T-helper 1 cell (primary cell): ENCODE measurements at places on chromosomes 5 and 9.

- DNase-seq: no peak
Observed at GRCh38 chr5:58902765-58903164, 319.9 kb downstream of the RAB3C start.

GRCh38 chr9:70405808-70406433 lies 8.5 kb downstream of the KLF9 start:
- no peak for DNase-seq

DNA sequence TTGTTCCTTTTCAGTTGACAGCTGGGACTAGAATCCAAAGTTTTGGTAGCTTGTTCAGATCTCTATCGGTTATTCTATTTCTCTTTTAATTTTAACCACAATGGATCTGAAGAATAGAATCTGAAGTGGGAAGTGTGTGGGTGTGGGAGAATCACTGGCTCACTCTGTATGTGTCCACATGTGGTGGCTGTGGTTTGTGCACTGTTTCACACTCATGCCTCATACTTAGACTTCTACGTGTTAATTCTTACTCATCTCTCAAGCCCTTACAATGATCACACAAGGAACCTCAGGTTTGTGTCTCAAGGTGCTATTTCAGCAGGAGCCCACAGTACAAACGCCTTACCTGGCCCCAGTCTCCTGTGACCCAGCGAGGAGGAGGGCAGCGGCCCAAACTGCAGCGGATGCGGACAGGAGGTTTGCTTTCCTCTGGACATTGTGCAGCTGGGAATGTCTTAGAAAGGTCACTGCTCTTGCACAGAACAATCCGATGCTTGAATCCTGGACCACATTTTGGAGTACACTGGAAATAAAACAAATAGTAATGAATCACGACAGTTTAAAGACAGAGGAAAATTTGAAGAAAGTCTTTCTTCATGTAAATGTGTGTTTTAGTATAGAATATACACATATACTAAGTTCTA lies 309.1 kb downstream of the ADAMTS6 start:
- DNase-seq: peak; percentile 17

GRCh38 chr9:36438536-36439236 lies 38.6 kb upstream of the RNF38 start:
- no peak for DNase-seq

- no peak for DNase-seq
Observed at GRCh38 chr5:10904862-10905432, 143.9 kb upstream of the DAP start.

DNA sequence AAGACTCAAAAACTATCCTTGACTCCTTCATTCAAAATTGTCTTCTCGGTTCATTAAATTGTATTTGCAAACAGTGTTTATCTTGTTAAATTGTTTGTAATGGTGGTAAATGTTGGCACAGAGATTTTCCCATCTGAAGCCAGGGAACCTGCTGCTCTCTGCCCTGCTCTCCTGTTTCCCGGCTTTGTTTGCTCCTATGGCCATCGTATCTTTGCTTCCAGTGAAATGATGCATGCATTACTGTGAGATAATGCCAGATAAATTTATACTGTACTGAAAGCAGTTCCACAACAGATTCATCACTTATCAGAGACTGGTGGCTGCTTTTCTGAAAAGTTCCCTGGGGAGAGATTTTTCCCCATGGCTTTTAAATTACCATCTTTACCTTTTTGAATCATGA lies 81.4 kb downstream of the CD180 start:
- DNase-seq: no peak

- no peak for DNase-seq
Observed at GRCh38 chr9:113682297-113682771, 193.8 kb upstream of the ZNF618 start.

DNA sequence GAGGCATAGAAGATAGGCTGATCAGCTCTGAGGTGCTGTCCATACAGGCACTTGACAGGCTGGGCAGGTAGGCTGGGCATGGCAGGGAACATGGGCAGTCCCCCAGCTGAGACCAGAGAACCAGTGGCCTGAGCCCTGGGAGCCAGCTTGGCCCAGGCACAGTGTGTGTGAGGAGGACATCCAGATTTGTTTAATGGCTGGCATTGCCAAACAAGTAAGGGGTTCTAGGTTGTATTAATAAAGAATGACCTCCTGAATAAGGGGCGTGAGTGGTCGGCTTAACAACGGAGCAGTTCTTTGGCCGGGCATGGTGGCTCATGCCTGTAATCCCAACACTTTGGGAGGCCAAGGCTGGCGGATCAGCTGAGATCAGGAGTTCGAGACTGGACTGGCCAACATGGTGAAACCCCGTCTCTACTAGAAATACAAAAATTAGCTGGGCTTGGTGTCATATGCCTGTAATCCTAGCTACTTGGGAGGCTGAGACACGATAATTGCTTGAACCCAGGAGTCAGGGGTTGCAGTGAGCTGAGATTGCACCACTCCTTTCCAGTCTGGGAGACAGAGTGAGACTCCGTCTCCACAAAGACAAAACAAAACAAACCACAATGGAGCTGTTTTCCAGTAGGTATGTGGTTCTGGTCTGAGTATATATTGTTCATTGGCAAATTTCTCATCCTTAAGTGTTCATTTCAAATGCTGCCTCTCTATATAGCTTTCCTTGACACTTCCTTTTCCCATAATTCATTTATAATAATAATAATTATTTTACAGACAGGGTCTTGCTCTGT lies 56.2 kb downstream of the ANGPTL2 start:
- DNase-seq: no peak

DNA sequence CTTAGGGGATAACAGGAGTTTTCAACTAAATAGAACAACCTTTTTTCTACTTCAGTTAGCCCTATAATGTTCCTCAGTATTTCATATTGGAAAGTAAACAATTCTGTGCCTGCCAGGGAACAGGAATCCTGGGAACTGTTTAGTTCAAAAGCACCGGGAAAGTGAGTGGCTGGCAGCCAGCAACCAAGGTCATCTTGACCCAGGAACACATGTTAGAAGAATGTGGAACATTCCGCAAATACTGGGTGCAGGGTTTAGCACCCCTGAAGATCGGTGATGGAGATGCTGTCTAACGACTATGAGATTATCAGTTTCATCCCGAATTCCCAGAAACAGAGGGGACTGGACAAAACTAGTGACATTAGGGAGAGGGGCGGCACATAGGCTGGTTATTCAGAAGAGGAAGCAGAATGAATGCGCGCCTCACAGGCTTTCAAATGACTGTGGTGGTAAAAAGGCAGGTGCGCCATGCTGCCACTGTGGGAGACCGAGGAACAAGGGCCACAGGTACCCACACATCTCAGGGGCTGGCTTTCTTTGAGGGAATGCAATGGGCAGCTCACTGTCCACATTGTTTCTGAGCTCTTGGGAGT lies 51.2 kb downstream of the IPPK start:
- no peak for DNase-seq

- DNase-seq: no peak
Observed at GRCh38 chr5:107900721-107901120, 230.0 kb upstream of the EFNA5 start.

DNA sequence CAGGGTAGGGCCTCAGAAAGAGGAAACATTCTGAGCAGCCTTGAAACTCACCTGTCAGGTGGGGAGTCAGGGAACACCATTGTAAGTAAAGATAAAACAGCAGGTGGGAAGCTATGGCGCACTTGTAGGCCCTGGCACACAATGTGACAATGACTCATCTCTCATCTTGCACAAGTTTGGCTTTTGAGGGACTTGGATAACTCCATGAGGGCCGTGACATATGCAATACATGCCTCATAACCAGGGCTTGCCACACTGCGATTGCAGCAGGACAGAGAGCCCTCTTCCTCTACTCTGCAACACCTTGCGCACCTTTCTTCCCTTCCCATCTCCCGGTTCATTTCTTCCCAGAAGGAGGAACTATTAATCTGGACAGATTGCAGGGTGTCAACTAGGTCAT lies 144.9 kb downstream of the CEP120 start:
- no peak for DNase-seq

DNA sequence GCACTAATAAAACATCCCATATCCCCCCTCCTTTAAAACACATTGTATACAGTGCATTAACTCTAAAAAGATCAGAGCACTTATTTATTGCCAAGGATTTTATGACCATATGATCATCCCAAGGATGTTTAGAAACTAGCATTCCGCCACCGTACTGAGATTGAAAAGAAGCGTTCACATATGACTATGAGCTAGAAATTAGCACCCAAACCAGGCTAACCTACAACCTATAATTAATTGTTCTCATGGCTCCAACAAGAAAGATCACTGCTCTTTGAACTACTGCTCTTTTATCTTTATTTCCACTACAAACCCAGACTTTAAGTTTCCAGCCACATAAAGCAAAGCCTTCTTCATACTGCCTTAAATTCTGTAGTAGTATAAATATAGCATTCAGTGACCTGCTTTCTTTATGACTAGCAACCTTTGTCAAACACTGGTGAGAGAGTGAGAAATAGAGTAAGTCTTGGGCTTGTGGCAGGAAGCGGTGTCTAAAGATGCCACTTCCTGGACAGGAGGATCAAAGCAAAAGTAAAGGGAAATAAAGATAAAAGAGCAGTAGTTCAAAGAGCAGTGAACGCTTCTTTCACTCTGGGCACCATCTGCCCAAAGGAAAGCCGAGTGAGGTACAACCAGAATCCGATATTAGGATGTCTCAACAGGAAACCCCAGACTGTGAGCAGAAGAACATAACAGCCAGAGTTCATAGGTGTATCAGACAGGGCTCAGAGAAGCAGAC lies 151.1 kb upstream of the ERCC6L2 start:
- DNase-seq: peak; percentile 60

- no peak for DNase-seq
Observed at GRCh38 chr9:6692881-6693361, 47.4 kb upstream of the GLDC start.

GRCh38 chr5:122493091-122494021 lies 181.3 kb downstream of the SNCAIP start:
- no peak for DNase-seq

DNA sequence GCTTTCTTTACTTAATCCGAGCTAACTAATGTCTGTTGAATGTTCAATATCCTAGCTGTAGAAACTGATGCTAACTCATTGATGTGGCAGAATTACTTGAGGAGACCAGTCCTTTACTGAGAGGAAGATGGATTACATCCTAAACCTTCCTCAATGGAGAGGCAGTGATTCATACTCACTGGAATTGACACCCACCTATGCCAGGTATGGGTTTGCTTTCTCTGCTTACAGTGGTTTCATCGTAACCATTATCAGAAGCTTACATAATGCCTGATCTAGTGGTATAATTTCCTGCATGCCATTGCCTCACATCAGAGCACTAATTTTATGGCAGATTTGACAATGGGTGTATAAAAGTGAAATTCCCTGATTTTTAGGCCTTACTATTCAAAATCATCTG lies 384.7 kb downstream of the ANXA1 start:
- no peak for DNase-seq

DNA sequence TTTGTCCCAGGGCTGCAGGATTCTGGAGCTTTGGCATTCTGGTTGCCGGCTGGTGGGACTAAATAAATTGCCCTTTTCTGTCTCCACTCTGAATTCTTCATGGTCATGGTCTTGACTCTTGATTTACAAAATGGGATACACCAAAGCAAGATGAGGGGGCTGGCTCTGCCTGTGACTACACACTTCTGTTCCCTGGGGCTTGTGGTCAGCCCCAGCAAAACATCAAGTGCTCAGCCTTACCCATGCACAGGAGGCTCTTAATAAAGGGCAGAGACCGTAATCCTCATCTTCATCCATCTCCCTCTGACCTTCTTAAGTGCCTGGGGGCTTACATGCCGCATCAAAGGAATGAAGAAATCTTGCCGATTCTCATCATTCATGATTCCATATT lies 198.0 kb downstream of the GNA14 start:
- no peak for DNase-seq

DNA sequence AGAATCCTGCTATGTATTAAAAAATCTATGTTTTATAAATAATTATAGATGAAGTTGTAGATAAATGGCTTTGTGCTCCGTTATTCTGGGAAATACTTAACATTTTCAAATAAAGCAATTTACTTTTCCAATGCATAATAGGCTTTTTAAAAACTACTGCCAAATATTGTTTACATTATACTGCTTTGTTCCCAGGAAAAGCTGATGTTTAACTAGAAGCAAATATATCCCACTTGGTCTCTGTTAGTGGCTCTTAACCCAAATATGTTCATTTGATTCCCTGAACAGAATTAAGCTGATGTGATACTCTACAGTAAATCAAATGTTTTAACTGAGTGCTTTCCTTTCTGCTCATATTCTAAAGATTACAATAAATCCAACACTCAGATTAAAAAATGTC lies 326.3 kb downstream of the SLCO4C1 start:
- no peak for DNase-seq

GRCh38 chr9:85425153-85425611 lies 316.6 kb downstream of the AGTPBP1 start:
- no peak for DNase-seq

DNA sequence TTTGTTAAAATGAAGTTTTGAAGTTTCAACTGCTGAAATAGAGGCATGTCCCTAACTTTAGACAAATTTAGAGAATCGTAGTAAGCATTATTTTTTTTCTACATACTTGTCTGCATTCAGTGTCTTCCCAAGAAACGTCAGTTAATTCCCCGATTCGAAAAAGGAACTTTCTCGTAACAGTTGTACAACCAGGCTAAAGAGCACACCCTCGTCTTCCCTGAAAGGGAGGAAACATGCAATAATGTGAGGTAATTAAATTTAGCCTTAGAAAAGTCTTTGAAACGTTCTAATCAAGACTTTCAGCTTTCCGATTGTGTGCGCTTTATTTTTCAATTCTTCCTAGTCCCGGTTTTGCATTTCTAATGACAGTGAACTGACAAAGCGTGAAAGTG lies 374 bp upstream of the SLC1A3 start:
- DNase-seq: no peak

- DNase-seq: no peak
Observed at GRCh38 chr9:93500571-93501298, 47.4 kb upstream of the FAM120AOS start.

DNA sequence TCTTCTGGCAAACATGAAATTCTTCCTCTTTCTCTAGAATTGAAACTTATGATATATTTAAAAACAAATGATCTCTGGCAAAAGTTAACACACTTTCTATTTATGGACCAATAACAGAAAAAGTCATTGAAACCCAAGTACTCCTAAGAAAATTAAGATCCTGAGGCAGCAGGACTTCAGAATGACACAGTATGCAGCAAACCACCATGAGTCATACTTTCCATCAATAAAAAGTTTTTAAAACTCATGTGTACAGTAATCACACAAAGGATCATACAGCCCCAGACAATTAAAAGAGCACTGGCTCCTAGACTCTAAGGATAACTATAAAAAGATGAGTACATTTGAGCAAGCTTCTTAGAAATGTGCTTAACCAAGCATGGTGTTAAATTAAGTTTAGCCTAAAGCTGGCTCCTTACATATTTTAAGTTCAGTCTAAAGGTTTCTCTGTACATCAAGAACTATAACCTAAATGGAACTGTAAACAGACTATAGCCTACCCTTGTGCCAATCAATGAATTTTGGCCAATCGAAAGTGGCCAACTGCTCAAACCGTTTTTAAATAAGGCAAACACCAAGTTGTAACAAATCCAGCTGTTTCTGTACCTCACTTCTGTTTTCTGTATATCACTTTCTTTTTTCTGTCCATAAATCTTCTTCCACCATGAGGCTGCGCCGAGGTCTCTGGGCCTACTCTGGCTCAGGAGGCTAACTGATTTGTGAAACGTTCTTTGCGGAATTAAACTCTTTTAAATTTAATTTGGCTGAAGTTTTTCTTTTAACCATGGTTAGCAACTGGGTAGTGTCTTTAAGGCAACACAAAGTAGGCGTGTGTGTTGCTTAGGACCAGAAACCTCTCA lies 232.1 kb upstream of the PIK3R1 start:
- DNase-seq: no peak

- DNase-seq: no peak
Observed at GRCh38 chr9:120689860-120690259, 24.4 kb downstream of the MEGF9 start.
